ENCODE measurements at places on chromosomes 3 and 15.

DNA sequence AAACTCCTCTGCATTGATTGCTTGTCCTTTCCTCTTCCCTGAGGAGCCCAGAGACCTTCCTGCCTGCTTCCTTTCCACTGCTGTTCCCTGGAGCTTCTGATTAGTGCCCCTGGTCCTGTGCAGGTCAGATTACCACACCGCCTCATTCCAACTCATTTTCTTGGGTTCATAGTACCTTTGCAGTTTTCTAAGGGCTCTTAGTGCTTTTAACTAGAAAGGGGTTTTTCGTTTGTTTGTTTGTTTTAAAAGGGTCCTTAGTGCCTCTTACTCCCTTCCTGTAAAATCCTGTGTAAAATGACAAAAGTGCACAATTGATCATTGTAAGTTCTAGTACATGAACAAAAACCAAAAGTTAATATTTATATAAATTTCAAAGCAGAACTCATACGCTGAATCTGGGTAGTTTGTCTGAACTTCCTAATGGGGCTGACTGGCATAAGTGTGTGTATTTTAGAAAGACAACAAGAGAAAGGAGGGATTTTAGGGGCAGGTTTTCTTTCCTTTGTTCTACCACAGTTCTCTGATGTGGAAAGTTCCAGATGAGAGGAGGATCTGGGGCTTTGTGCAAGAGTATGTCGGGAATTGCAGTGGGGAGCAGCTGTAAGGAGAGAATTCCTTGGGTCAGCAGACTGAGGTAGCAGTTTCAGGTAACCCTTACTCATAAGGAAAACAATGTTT is 30.6 kb downstream of the SNRK start:
- DNase-seq: no peak

- DNase-seq: no peak
These were observed 20.7 kb downstream of the DUOX1 start for GRCh38 chr15:45150481-45150880.

DNA sequence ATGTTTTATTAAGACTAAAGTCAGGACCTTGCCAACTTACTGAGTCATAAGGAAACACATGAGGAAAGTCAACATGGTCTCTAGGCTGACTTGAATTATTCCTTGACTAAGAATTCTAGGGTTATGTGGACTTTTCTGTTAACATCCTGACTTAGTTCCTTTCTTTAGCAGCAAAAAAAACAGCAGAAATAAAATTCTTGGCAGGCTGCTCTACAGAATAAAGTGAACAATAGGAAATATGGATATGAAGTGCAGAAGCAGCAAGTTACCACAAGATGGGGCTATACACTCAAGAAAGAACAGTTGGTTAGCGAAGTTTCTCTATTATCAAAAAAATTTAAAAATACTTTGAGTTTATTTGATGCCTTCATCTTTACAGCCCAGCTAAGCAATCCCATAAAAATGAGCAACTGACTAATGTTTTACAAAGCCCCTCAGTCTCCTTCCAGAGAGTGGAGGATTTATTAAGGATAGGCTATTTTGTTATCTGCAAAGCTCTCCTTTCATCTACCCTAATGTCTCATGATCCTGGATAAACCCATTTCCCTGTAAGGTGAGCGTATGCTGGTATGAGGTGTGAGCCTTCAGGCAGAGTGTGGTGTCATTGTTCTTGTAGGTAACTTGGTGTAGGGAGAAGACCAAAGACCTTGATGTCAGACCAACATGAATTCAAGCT is 23.1 kb upstream of the MCCC1 start:
- DNase-seq: peak; percentile 64

- peak; percentile 13 for DNase-seq
These were observed 436.1 kb downstream of the CHL1 start for GRCh38 chr3:632571-633170.

GRCh38 chr15:57165992-57166391 is 210.3 kb upstream of the CGNL1 start:
- DNase-seq: no peak

GRCh38 chr3:73041537-73041936 is 19.9 kb upstream of the EBLN2 start:
- no peak for DNase-seq

GRCh38 chr3:132641837-132642538 is 17.6 kb downstream of the ACAD11 start:
- DNase-seq: peak; percentile 70

- no peak for DNase-seq
These were observed 216.0 kb downstream of the DIPK2A start for GRCh38 chr3:144187531-144188210.

DNA sequence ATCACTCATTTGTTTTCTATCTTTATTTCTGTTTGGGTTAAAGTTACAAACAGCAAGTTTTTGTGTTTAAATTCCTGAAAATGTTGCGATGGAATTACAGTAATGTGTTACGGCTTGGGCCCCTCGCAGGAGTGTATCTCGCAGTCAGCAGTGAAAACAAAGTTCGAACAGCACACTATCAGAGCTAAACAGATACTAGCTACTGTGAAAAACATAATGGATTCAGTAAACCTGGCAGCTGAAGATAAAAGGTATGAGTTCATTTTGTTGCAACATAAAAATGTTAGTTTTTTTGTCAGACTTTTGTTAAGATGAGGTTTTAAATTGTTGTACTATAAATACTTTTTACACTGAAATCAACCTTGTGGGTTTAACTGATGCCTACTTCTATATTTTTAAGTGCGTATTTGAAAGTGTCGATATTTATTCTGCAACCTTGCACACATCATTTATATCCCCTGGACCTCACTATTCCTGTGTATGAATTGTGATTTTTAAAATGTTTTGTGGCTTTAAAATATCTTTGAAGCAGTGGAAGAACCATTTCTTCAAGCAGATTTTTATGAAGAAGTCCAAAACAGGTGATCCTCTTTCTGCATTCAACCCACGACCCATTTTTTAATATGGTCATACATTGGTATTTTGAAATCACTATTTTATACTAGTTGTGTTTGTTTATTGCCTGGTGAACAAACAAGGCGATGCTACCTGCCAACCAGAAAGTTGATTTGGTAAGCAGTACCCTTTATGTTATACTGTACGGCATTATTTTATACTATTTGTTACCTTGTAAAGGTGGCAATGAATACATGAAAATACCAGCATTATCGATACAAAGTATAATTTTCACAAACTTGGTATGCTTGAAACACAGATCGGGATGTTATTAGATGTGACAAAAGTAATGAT is 27.8 kb downstream of the MFN1 start:
- DNase-seq: no peak

DNA sequence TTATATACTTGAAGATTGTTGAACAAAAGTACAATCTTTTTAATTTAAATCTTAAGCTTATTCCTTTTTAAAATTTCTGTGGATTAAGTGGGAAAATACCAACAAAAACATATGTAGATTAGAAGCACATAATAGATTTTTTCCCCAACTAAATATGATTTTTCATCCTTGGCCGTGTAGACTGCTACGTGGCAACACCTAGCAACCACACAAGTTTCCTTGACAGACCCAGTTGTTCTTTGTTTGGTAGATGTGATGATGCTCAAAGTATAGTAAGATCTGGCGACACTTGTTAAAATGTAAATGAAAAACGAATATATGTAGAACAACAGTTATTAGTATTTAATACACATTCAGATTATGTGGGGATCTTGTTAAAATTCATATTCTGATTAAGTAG is 271.0 kb upstream of the ROBO2 start:
- no peak for DNase-seq

GRCh38 chr3:182412066-182412465 is 381.2 kb upstream of the ATP11B start:
- no peak for DNase-seq

DNA sequence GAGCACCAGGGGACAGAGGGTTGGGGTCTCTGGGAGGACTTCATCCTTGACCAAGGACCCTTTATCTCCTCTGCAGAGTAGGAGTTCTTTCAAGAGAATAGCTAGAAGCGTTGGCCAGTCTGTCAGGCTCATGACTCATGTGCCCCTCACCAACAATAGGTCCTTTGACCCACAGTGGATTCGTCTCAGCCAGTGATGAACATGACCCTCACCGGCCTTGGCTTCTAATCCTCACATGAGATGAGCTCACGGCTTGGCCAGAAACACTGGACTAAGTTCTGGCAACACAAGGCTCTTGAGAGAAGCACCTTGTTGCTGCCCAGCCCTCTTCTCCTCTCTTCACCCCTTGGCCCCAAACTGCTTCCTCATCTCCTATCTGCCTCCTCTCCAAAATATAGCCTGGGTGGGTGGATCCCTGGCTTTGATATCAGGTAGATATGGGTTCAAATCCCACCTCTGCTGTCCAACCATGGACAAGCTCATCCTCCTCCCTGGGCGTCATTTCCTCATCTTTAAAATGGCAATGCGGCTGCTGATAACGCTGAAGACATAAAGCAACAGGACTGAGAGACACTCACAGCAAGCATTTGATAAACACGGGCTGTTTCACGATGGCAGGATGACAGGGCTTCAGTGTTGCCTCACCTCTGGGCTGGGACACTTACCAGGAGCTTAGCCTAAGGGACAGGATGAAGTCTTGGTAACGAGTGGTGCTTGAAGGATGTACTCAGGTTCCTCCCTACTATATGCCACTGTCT is 446.7 kb upstream of the PROK2 start:
- DNase-seq: no peak

GRCh38 chr15:62972814-62973213 is 69.7 kb upstream of the TPM1 start:
- DNase-seq: no peak

All from NCI-H1436 (cell line).